ENCODE measurements at places on chromosomes 4 and X. TPM values are rescaled to one million over a fixed set of nuclear protein-coding genes. Genes with fewer than 3 reads are reported as not detected.

DNA sequence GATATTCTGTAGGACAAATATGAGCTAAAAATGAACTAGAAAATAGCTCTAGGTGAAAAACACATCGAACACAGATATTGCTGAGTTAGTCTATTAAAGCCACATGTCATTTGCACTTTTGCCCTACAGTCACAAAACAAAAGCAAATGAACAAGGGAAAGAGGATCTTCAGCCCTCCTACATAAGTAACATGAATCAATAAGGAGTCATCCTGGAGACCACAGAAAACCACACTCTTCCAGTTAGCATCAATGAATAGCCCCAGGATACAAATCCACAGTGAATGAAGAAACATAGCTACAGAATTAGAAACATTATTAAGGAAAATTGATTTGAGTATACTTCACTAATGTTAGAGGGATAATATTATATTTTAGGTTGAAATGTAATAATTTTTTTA is 311.4 kb downstream of the MAPK10 start:
- no peak overlapping the region for H3K27ac ChIP-seq
- H3K4me3 ChIP-seq = no peak overlapping the region
- no peak for DNase-seq
- H3K4me1 ChIP-seq = peaks cover 8% of the 10 kb centered on the region

DNA sequence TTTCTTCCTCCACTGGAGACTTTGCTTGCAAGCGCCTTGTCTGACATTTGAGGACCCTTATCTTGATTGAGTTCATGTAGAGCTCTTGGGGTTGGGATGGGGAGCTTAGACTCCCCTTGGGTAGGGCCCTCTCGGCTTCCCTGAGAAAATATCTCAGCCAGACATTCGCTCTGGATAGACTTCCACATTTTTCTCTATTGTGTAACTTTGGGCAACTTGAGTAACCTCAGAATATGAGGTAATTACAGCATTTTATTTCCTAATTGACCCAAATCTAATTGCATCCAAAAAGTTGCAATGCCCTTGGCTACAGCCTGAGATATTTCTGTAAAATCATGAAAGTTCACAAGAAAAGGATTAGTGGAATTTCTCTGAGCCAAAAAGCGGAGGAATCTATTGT is 102.8 kb upstream of the MXRA5 start:
- no peaks in the 10 kb centered on the region for H3K36me3 ChIP-seq
- no peak overlapping the region for H3K27ac ChIP-seq
- no peaks in the 10 kb centered on the region for H3K4me1 ChIP-seq
- DNase-seq = no peak

DNA sequence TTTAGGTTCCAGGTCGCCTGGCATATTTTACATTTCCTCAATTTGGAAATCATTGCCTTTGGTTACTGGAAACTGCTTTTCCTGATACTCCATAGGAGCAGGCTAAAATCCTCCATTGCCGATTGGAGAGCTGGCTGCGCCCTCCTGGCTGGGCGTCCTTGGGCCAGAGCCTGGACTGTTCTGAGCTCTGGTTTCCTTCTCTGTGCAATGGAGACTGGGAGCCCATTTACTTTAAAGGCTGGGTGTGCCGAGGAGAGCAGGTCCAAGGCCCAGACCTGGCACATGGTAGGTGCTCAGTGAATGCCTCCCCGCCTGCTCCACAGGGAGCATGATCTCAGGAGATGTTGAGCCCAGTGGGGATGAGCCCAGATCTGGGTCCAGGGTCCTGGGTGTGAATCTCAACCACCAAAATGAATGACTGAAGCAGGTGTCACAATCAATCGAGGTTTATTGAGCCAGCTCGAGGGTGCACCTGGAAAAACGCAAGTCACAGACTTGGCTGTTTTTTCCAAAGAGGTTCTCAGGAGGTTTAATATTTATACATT is 50.0 kb downstream of the EVC start:
- H3K36me3 ChIP-seq = peaks cover 5% of the 10 kb centered on the region
- no peak overlapping the region for H3K27ac ChIP-seq
- no peaks in the 10 kb centered on the region for H3K27me3 ChIP-seq
- H3K4me1 ChIP-seq = no peaks in the 10 kb centered on the region
- H3K4me3 ChIP-seq = no peak overlapping the region
- no peak for DNase-seq

SMIM31 gene
- total RNA-seq = not detected

GRCh38 chr4:139200506-139200905 is 23.5 kb upstream of the ELF2 start:
- no peaks in the 10 kb centered on the region for H3K36me3 ChIP-seq
- DNase-seq = no peak
- H3K27me3 ChIP-seq = no peaks in the 10 kb centered on the region
- H3K4me1 ChIP-seq = no peaks in the 10 kb centered on the region
- H3K4me3 ChIP-seq = no peak overlapping the region

All from thyroid gland (tissue), 4 donors.